ENCODE measurements at places on chromosomes 7 and 10. TPM values are rescaled to one million over a fixed set of nuclear protein-coding genes. Genes with fewer than 3 reads are reported as not detected.

Gene KCNMA1
- 10.7 TPM for total RNA-seq

Gene KCNK18
- not detected for total RNA-seq

Gene OR2A12
- total RNA-seq, result not detected

Gene HTR5A
- not detected for total RNA-seq

Gene FAM25C
- total RNA-seq, result not detected

Gene YWHAG
- total RNA-seq, result 94.7 TPM

Gene AZGP1
- total RNA-seq, result 120 TPM

Gene SH3PXD2A
- total RNA-seq, result 166 TPM

Gene FFAR4
- 0.31 TPM for total RNA-seq

Gene ZNF25
- total RNA-seq, result 21.0 TPM

Gene ANKRD7
- 1.0 TPM for total RNA-seq

Gene SPDYE9
- not detected for total RNA-seq

Gene OR13A1
- total RNA-seq, result not detected

Gene TAS2R39
- total RNA-seq, result not detected

Gene AGR3
- total RNA-seq, result not detected

Gene VWA2
- 0.62 TPM for total RNA-seq

Gene LGI1
- total RNA-seq, result 19.8 TPM

Gene CDNF
- 3.5 TPM for total RNA-seq

Gene SLC18A2
- total RNA-seq, result 1.2 TPM

Gene WDFY4
- 8.6 TPM for total RNA-seq

Gene PALD1
- total RNA-seq, result 7.8 TPM

Gene CAPZA2
- 198 TPM for total RNA-seq

Gene ATOH7
- 0.22 TPM for total RNA-seq

Gene C7orf57
- not detected for total RNA-seq

Gene STK31
- total RNA-seq, result 1.8 TPM

Gene CYP2C19
- total RNA-seq, result not detected

Gene RFC2
- total RNA-seq, result 17.1 TPM

Gene CRCP
- 31.2 TPM for total RNA-seq

Gene SHOC2
- 71.4 TPM for total RNA-seq

Gene AKR1C1
- 84.2 TPM for total RNA-seq

Gene VSIR
- total RNA-seq, result 171 TPM

Gene AKR1B15
- total RNA-seq, result 1.3 TPM

Gene EPHA1
- total RNA-seq, result 0.22 TPM

Gene SPDYE3
- total RNA-seq, result not detected

Gene ZNF316
- 37.5 TPM for total RNA-seq

Gene ZCWPW1
- total RNA-seq, result 8.0 TPM

Gene PLAC9
- 103 TPM for total RNA-seq

Gene PHYHIPL
- total RNA-seq, result 0.40 TPM

Gene SHTN1
- total RNA-seq, result 23.2 TPM

Gene CAMK2B
- 26.9 TPM for total RNA-seq

Gene CYP26C1
- total RNA-seq, result 0.85 TPM

Gene KIAA1549
- total RNA-seq, result 5.2 TPM

Gene TRIL
- total RNA-seq, result 9.7 TPM

Gene CDHR3
- 8.2 TPM for total RNA-seq

Gene RELN
- 168 TPM for total RNA-seq

Gene ACTL6B
- total RNA-seq, result not detected

Gene NEUROD6
- not detected for total RNA-seq

Gene NME8
- 1.2 TPM for total RNA-seq

Gene ENTPD1
- 28.7 TPM for total RNA-seq

Gene CNNM2
- 11.1 TPM for total RNA-seq

Gene KBTBD2
- total RNA-seq, result 52.2 TPM

Gene ALOX5
- 33.7 TPM for total RNA-seq

Gene JAKMIP3
- 1.1 TPM for total RNA-seq

All from sciatic nerve (tissue), 2 donors.